Astrocyte of the spinal cord (primary cell): ENCODE measurements at places on chromosomes 1 and 21.

DNA sequence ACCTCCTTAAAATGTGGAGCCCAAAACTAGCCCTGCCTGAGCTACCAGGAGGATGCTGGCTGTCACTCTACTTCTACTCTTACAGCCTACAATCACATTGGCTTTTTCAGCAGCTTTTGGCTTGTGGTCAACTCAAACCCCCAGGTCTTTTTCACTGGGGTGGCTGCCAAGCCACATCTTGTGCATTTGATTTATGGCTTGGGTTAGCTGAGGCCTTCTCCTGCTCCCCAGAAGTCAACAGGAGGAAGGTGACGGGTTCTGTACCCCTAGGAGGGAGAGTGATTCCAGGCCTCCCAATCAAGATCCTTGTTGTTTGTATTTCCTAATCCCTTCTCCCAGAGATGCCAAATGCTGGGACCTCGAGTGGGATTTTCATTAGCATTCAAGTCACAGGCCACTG is 124.3 kb downstream of the LACTBL1 start:
- DNase-seq: peak; percentile 37

GRCh38 chr1:173012126-173012525 is 38.6 kb downstream of the TNFSF18 start:
- DNase-seq: no peak

GRCh38 chr1:3656450-3657095 is 4.3 kb downstream of the TP73 start:
- no peak for DNase-seq

GRCh38 chr21:38140207-38140903 is 116.4 kb upstream of the KCNJ15 start:
- DNase-seq: peak; percentile 5

DNA sequence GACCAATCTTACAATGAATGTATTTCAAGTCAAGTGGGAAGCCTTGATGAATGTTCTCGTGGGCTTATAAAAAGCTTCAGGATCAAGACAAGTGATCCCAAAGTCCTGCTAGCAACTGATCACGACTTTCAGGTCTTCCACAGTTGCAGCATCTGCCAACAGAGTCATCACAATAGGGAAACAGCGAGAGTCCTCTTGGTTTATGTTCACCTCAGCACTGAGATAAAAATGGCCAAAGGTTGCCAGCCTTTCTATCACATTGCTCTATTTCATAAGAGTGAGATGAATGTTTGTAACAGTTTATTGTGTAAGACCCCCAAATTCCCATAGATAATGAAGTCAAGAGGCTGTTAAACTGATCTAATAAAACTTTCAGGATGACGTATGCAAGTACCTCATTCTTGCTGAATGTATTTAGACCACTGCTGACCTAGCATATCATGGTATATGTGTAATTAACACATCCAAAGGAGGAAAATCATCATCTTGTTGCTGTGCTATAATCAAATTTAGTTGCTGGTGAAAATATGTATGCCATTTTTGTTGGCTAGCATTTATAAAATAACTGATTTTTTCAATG is 150.6 kb downstream of the TGFBR3 start:
- DNase-seq: no peak

DNA sequence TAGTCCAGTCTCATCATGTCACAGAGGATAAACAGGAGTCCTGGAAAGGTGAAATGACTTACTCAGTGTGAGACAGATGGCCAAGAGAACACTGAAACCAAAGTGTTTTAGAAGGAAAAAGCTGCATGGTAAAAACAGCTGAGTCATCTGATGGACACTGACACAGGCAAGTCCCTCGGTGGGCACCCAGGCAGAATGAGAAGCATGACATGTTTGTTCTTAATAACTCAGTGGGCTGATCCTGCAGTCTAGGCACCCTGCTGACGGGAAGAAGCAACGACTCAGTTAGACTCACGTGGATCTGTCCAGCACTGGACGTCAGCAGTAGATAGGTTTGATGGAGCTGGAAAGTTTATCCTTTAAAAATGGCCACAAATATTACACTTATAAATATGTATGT is 116.9 kb downstream of the RGS7 start:
- DNase-seq: peak; percentile 2

GRCh38 chr1:195768936-195769335 is 839.3 kb downstream of the KCNT2 start:
- DNase-seq: no peak

- DNase-seq: no peak
Measured at GRCh38 chr1:89594096-89594740, 38.7 kb upstream of the LRRC8C start.
